ENCODE measurements at places on chromosomes 5 and 9.

- no peak for DNase-seq
Measured at GRCh38 chr9:13034694-13035002, 244.8 kb downstream of the MPDZ start.

- DNase-seq, result no peak
Measured at GRCh38 chr5:40240111-40240510, 439.6 kb upstream of the PTGER4 start.

DNA sequence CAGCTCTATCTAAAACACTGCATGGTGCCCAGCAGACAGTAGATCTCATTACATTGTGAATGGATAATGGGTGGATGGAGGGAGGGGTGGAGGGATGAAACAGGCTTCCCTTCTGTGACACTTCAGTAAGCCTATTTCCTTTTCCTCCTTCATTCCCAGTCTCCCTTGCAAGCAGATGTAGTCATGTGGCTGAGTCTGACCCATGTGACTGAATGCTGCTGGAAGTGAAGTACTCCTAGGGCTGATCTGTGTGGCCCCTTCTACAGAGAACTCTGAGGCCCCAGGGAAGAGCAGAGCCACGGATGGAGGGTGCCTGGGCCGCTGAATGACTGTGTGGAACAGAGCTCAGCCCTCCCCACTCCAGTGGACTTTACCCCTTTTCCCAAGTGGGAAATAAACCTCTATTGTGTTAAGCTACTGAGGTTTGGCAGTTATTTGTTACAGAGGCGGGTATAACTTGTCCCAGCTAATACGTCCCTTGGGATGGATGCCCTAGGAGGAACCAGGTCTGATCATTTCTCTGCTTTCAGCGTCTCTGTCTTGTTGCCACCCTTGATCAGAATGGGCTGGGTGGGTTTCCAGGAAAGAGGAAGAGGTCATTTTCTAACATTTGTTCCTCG is 176.1 kb upstream of the MVB12B start:
- peak; percentile 22 for DNase-seq

- DNase-seq, result no peak
Measured at GRCh38 chr9:99107421-99107820, 2.5 kb downstream of the TGFBR1 start.

DNA sequence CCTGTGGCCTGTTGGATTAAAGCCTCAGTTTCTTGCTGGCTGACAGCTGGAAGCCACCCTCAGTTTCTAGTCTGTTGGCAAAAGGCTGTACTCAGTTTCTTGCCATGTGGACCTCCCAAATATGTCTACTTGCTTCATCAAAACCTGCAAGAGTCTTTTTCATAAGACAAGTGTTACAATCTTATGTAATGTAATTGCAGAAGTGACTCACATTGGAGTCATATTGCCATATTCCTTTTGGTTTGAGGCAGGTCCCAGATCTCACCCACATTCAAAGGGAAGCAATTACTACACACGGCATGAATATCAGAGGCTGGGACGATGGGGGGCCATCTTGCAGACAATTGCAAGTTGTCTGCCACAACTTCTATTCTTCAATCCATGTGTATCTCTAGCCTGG is 286.7 kb upstream of the IL12B start:
- DNase-seq, result no peak

DNA sequence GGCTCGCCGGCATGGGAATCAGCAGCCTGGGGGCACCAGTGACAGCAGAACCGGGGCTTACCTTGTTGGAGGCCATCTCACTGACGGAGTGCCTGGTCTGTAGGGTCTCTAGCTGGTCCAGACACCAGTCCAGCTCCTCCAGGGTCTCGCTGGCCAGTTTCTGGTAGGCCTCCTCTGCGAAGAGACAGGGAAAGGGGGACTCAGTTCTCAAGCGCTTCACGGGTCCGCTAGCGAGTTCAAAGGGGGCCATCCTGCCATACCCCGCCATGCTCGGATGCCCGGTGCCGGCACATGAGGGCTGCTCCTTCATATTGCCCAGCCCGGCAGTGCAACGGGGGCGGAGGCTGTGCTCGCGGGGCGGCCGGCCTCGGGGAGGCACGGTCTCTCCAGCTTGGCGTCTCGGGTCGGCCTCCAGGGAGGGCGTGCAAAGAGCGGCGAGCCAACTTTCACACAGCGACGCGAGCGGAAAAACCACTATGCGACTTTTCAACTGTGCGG is 456.0 kb downstream of the RAB3C start:
- no peak for DNase-seq

DNA sequence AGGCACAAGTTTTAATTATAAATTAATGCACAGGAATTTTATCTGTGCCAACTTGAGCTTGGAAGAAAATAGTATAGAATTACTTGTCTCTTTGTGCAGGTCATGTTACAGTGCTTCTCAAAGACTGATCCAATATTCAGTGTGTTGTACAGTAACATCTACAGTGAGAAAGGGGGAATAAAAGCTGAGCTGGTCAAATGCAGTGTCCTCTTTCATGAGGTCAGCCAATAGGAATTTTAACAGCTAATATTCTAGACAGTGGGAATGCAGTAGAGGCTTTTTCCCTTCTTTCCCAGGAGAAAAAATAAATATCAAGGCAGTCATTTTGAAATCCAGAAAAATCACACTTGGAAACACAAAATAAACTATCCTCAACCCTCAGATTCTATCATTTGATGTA is 95.7 kb upstream of the ITGA1 start:
- DNase-seq, result no peak

GRCh38 chr5:125404056-125404455 is 657.6 kb upstream of the ZNF608 start:
- no peak for DNase-seq

- no peak for DNase-seq
Measured at GRCh38 chr9:29100762-29101161, 1527.5 kb upstream of the C9orf72 start.

- no peak for DNase-seq
Measured at GRCh38 chr5:89313044-89313443, 430.1 kb upstream of the MEF2C start.
